ENCODE measurements at places on chromosomes 12 and 14. TPM values are rescaled to one million over a fixed set of nuclear protein-coding genes. Genes with fewer than 3 reads are reported as not detected.

The ESPL1 gene
- total RNA-seq: 20.2 TPM

The LBHD2 gene
- total RNA-seq: 0.82 TPM

The TCL1B gene
- total RNA-seq: not detected

The PRPF39 gene
- 20.4 TPM for total RNA-seq

The TAS2R31 gene
- 1.5 TPM for total RNA-seq

The PRH2 gene
- total RNA-seq: not detected

The SMCO2 gene
- total RNA-seq: not detected

The AQP6 gene
- not detected for total RNA-seq

The ERBB3 gene
- not detected for total RNA-seq

The GPR132 gene
- not detected for total RNA-seq

The SLC6A12 gene
- not detected for total RNA-seq

The JPH4 gene
- not detected for total RNA-seq

The LRRC43 gene
- total RNA-seq: not detected

The COCH gene
- total RNA-seq: 0.34 TPM

The NACA gene
- 1,148 TPM for total RNA-seq

The HOTAIR gene
- total RNA-seq: 11.1 TPM

The RNASE7 gene
- not detected for total RNA-seq

The SERPINA10 gene
- total RNA-seq: not detected

The PUS7L gene
- 16.0 TPM for total RNA-seq

The SERPINA9 gene
- total RNA-seq: not detected

The PKP2 gene
- total RNA-seq: 29.9 TPM

The SLC25A3 gene
- total RNA-seq: 1,192 TPM

The PLEKHD1 gene
- not detected for total RNA-seq

The SDR9C7 gene
- not detected for total RNA-seq

The GPD1 gene
- not detected for total RNA-seq

The KCNA5 gene
- total RNA-seq: not detected

The IRAK3 gene
- total RNA-seq: not detected

The KCNH5 gene
- total RNA-seq: not detected

The CGRRF1 gene
- total RNA-seq: 17.3 TPM

The PRORP gene
- 33.4 TPM for total RNA-seq

The BEST3 gene
- total RNA-seq: not detected

The TAS2R8 gene
- not detected for total RNA-seq

The FAIM2 gene
- not detected for total RNA-seq
